Activated CD8-positive, alpha-beta memory T cell treated with anti-CD3 and anti-CD28 coated beads, Interleukin-2, amount 10 ng/mL, durations not matched to agents 7 days and 5 days (primary cell): ENCODE measurements at places on chromosomes 16 and 17. TPM values are rescaled to one million over a fixed set of nuclear protein-coding genes. Genes with fewer than 3 reads are reported as not detected.

DNA sequence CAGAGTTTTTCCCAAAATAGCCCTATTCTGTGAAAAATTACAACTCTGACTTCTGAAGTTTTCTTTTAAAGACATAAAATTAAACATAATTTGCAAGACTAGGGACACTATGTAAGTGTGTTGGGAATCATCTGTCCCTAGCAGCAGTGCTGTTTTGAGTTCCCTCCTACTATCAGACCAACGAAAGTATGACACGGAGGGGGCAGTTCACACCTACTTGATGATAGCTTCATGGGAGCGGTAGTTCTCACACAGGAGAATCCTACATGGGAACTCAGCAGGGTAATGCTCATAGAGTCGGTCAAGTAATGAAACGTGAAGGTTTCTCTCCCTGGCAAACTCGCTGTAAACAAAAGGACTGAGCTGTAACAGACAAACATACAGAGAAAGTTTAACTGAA, 96.6 kb downstream of the HELZ start:
- H3K4me3 ChIP-seq: no peak overlapping the region
- H3K4me1 ChIP-seq: peaks cover 9% of the 10 kb centered on the region
- no peak overlapping the region for H3K27ac ChIP-seq
- no peaks in the 10 kb centered on the region for H3K27me3 ChIP-seq
- no peak for DNase-seq

TNFSF12 gene
- total RNA-seq: 52.8 TPM

- H3K36me3 ChIP-seq: no peaks in the 10 kb centered on the region
- peaks cover 4% of the 10 kb centered on the region for H3K27me3 ChIP-seq
- no peak overlapping the region for H3K4me3 ChIP-seq
- no peak for DNase-seq
These were observed 4.7 kb downstream of the ZPBP2 start for GRCh38 chr17:39872751-39873150.

DNA sequence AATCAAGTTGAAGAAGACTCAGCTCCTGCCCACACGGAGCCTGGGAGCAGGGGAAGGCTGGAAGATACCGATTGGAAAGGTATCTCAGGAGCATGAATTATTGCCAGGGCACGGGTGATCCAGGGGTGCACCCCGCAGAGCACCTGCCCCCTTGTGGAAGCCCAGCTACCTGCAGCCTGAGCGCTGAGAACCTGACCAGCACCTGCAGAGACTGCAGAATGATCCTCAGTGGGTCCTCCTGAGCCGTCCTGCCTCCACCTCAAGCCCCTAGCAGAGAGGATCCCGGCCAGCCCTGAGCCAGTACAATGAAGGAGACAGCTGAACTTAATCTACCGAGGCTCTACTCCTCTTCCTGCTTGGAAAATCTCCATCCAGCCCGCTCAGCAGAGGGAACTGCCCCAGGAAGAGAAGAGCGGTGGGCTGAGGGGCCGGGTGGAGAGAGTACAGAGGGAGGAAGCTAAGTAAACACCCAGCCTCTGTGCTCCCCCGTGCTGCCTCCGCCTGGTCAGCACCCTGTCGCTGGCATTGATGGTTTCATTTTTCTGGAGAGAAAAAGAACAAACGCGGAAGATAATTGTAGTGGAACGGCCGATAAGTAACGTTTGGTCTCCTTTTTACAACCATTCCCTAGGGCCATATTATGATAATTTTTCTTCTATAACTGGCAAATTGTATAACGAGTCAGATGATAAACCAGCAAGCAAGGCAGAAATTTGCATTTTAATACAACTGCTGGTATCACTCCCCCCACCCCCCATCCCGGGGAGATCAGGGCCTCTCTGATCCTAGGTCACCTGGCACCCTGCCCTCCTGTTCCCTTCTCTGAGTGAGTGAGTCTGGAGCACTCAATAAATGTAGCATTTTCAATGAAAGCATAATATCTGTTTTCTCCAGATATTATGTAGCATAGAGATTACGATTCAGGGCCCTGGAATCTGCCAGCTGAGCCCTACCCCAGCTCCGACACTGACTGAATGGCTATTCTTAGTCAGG, 204.5 kb upstream of the RPL38 start:
- no peak overlapping the region for H3K4me3 ChIP-seq
- H3K4me1 ChIP-seq: no peaks in the 10 kb centered on the region
- peak; percentile 71 for DNase-seq
- no peaks in the 10 kb centered on the region for H3K36me3 ChIP-seq

DNA sequence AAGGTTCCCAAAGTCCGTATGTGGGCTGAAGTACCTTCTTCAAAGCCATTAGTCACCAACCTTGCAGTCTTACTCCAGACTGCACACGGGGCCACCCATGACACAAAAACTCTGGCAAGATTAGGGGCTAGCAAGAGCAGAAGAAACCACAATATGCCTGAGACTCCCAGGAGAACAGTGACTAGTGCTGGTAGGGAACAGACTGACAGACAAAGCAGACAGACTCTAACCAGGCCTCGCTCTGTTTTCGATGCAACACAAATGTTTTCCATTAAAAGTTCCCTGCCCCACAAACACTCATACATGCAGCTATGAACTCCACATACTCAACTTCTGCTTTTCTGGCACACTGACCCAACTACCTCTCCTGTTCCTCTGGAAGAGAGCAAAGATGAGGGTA, 102.2 kb downstream of the HIC1 start:
- no peak for DNase-seq
- no peak overlapping the region for H3K27ac ChIP-seq
- H3K4me3 ChIP-seq: no peak overlapping the region
- H3K36me3 ChIP-seq: peaks cover 31% of the 10 kb centered on the region
- no peaks in the 10 kb centered on the region for H3K27me3 ChIP-seq

IRX3 gene
- total RNA-seq: 0.12 TPM

- H3K27ac ChIP-seq: peak overlapping the region; percentile 46
- peaks cover 46% of the 10 kb centered on the region for H3K4me1 ChIP-seq
- peaks cover 19% of the 10 kb centered on the region for H3K36me3 ChIP-seq
- H3K4me3 ChIP-seq: no peak overlapping the region
- H3K27me3 ChIP-seq: no peaks in the 10 kb centered on the region
These were observed 5.7 kb downstream of the ZNF319 start for GRCh38 chr16:57994778-57995177.

KRT28 gene
- not detected for total RNA-seq

DNA sequence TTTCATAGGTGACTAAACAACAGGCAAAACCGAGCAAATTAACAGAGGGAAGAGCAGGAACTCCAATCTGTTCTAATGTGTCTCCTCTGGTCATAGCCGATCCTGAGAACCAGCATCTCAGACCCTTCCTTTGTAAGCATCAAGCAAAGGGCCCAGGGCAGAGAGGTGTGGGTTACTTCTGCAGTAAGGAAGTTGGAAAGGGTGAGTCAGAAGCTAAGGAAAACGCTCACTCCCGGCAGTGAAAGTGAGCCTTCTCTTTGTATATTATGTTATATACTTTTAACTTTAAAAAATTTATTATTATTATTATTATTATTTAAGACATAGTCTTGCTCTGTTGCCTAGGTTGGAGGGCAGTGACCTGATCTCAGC, 77.7 kb downstream of the MRM3 start:
- DNase-seq: no peak
- peaks cover 23% of the 10 kb centered on the region for H3K27me3 ChIP-seq
- no peak overlapping the region for H3K27ac ChIP-seq

GRCh38 chr17:7046127-7046724, 2.3 kb upstream of the SLC16A11 start:
- H3K27ac ChIP-seq: peak overlapping the region; percentile 89
- no peaks in the 10 kb centered on the region for H3K36me3 ChIP-seq
- H3K4me1 ChIP-seq: peaks cover 39% of the 10 kb centered on the region
- H3K4me3 ChIP-seq: peak overlapping the region; percentile 89
- H3K27me3 ChIP-seq: peaks cover 10% of the 10 kb centered on the region

ABCA10 gene
- total RNA-seq: 0.33 TPM

RNF112 gene
- 0.20 TPM for total RNA-seq

- H3K27me3 ChIP-seq: peaks cover 2% of the 10 kb centered on the region
- no peaks in the 10 kb centered on the region for H3K36me3 ChIP-seq
- H3K4me1 ChIP-seq: no peaks in the 10 kb centered on the region
- no peak overlapping the region for H3K27ac ChIP-seq
- no peak for DNase-seq
These were observed 203.6 kb downstream of the HS3ST4 start for GRCh38 chr16:25895380-25895779.

NME4 gene
- 6.7 TPM for total RNA-seq

- no peaks in the 10 kb centered on the region for H3K27me3 ChIP-seq
- peak overlapping the region; percentile 43 for H3K4me3 ChIP-seq
- DNase-seq: no peak
These were observed 1.8 kb downstream of the FAHD1 start for GRCh38 chr16:1828645-1829410.

GRCh38 chr17:44677136-44677535, 12.4 kb downstream of the CCDC43 start:
- no peaks in the 10 kb centered on the region for H3K27me3 ChIP-seq
- no peaks in the 10 kb centered on the region for H3K4me1 ChIP-seq
- H3K36me3 ChIP-seq: peaks cover 10% of the 10 kb centered on the region

DNA sequence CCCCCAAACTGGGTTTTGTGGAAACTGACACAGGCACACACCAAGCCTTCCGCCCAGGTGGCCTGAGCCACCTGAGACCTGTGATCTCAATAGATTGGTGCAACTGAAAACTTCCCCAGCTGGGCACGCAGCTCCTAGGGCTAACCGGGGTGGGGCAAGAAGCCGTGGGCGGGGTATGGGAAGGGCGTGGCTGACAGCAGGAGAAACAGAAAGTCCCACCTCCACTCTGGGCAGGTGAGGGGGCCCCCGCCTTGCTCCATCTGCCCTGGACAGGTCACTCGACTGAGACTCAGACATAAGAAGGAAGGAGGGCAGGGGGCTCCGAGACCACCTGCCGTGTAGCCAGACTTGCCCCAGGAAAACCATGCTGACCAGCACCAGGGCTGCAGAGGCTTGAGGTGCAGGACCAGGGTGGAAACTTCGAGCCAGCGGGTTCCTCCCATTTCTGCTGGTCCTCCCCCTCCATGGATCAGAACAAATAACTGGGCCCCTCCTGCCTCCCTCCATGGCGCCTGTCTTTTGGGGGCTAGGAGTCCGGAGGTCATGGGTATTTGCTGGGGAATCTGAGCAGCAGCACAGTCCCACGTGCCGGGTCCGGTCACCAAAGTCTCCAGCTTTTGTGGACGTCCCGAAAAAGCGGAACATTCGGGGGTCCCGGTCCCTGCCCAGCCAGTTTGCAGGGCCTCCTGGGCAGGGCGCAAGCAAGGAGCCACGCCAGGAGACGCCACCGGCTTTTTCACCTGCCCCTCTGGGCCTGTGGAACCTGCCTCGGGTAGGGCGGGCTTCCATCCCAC, 1.3 kb downstream of the TIMP2 start:
- H3K4me3 ChIP-seq: peak overlapping the region; percentile 59
- peaks cover 42% of the 10 kb centered on the region for H3K27me3 ChIP-seq
- no peaks in the 10 kb centered on the region for H3K36me3 ChIP-seq
- H3K4me1 ChIP-seq: peaks cover 18% of the 10 kb centered on the region
- H3K27ac ChIP-seq: peak overlapping the region; percentile 46

TM4SF5 gene
- total RNA-seq: not detected

GRCh38 chr16:1079786-1080525, 7.4 kb downstream of the SSTR5 start:
- H3K4me3 ChIP-seq: no peak overlapping the region
- no peak overlapping the region for H3K27ac ChIP-seq
- H3K4me1 ChIP-seq: no peaks in the 10 kb centered on the region
- DNase-seq: no peak
- no peaks in the 10 kb centered on the region for H3K36me3 ChIP-seq

KRTAP4-4 gene
- not detected for total RNA-seq

GRAP gene
- total RNA-seq: 9.7 TPM

- H3K36me3 ChIP-seq: no peaks in the 10 kb centered on the region
- no peaks in the 10 kb centered on the region for H3K4me1 ChIP-seq
- no peak for DNase-seq
- no peak overlapping the region for H3K4me3 ChIP-seq
- H3K27me3 ChIP-seq: peaks cover 2% of the 10 kb centered on the region
These were observed 79.8 kb downstream of the ZNF423 start for GRCh38 chr16:49776085-49776595.

GRCh38 chr17:45341533-45342158, 24.8 kb upstream of the MAP3K14 start:
- H3K4me3 ChIP-seq: no peak overlapping the region
- H3K27ac ChIP-seq: no peak overlapping the region
- H3K4me1 ChIP-seq: no peaks in the 10 kb centered on the region
- no peak for DNase-seq
- H3K36me3 ChIP-seq: no peaks in the 10 kb centered on the region

DNA sequence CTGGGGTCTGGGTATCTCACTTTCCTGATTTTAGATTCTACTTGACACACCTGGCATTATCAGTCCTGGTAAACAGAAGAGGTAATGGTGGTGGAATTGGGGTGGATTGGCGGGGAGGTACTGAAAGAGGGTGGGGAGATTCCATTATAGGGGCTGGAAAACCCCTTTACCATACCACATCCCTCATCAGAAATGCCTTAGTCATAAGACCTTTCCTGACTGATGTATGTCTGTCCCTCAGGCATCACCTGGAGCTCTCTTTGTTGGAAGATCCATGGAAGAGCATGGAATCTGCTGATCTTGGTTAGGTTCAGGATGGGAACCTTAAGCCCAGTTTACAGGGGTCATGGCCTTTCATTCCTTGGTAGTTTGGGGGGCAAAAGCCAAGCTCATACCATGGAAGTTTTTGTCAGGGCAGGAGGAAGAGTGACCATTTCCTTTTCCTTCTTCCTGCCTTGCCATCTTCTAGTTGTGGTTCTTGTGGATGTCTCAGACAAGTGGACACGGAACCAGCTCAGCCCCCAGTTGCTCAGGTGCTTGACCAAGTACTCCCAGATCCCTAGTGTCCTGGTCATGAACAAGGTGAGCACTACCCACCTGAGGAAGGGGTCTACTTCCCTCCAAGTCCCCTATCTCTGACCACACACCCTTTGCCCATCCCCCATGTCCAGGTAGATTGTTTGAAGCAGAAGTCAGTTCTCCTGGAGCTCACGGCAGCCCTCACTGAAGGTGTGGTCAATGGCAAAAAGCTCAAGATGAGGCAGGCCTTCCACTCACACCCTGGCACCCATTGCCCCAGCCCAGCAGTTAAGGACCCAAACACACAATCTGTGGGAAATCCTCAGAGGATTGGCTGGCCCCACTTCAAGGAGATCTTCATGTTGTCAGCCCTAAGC, 3.3 kb downstream of the ERAL1 start:
- no peaks in the 10 kb centered on the region for H3K27me3 ChIP-seq
- no peak for DNase-seq
- H3K27ac ChIP-seq: no peak overlapping the region
- peaks cover 25% of the 10 kb centered on the region for H3K4me1 ChIP-seq
- H3K36me3 ChIP-seq: peaks cover 19% of the 10 kb centered on the region
